ENCODE measurements at places on chromosomes 1 and 21. TPM values are rescaled to one million over a fixed set of nuclear protein-coding genes. Genes with fewer than 3 reads are reported as not detected.

- no peak for DNase-seq
Measured at GRCh38 chr1:87044840-87045239, 130.4 kb downstream of the HS2ST1 start.

DNA sequence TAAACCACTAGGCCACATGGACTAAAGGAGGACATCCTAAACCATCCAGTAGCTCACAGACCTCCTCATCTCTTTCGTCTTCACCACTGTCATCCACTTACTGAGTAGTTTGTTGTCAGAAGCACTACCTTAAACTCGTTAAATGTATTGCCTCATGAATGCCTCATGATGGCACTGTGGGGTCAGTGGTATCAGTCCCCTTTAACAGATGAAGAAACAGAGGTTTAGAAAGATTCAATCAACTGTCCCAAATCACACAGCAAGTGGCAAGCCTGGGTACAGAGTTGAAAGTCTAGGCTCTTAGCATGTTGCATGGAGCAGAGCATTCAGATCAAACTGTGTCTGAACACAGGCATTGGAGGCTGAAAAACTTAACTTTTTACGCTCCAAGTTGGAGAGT is 183.6 kb upstream of the KIAA0040 start:
- DNase-seq: no peak

- no peak for DNase-seq
Measured at GRCh38 chr1:35835398-35835797, 27.6 kb downstream of the AGO4 start.

DNA sequence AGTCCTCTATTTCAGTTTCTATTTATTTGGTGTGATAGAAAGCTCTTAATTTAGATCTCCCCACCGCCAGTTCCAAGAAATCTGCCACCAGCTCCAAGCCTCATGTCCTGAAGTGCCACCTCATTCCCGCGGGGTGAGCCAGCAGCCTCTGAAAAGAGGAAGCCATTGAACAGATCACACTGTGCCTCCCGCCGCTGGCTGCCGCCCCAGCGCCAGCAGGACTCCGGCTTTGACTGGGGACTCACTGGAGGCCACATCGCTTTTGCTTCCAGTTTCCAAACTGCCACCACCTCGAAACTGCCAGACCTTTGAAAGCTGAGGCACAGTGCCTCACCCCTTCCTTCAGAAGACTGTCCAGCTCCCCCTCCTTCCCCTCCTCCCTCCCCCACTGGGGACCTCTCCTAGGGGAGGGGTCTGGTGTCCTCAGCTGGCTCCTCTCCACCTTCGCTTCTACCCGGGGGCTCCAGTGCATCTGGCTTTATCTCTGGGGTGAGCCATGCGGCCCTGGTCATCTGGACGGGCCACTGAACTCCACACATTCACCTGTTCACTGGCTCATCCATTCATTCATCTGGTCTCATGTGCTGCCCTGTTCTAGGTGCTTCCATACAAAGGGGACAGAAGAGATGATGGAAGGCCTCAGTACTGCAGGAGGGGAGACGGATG is 58.9 kb downstream of the VPS26C start:
- no peak for DNase-seq

GRCh38 chr1:174160603-174161002 is 1.3 kb downstream of the RABGAP1L start:
- no peak for DNase-seq

DNA sequence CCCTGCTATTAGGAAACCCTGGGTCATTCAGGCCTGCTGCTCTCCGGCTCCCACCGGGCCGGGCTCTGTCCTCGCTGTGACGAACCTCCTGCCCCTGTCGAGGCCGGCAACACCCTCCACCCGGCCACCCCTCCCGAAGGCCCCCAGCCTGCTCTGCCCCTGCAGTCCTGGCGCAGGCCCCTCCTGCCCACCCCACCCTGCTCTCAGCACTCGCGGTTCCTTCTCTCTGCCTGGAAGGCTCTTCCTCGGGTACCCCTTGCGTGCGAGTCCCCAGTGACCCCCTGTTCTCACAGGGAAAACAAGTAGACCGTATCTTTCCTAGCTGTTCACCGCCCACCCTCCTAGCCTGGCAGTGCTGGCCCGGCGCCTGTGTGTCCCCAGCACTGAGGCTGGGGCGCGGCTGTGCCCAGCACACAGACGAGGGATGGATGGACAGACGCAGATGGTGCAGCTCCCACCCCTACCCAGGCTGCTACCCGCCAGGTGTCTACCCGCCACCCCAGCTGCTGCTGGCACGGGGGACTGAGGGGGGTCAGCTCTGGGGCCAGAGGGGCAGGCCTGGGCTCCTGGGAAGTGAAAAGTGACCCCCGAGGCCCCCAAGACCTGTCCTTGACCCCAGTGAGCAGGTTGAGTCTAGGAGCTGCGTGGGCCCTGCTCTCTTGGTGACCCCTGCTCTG is 3.1 kb upstream of the VWA1 start:
- no peak for DNase-seq

DNA sequence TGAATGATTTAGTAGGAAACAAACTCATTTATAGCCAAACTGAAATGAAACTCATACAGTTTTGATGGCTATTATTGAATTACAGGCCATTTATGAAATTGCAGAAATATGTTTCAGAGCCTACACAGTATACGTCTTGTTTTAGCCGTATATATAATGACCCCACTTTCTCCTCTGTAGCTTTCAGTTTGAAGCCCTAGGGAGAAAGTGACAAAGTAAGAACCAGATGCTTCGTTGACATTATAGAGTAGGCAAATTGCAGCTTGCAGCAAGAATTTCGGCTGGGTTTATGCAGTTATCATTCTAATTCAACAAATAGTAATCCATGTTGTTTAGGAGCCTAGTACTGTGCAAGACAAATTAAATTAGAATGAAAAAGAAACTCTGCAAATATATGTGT is 836.3 kb upstream of the ADGRL4 start:
- no peak for DNase-seq

GRCh38 chr21:16533692-16534407 is 804.1 kb downstream of the USP25 start:
- DNase-seq: no peak

DNA sequence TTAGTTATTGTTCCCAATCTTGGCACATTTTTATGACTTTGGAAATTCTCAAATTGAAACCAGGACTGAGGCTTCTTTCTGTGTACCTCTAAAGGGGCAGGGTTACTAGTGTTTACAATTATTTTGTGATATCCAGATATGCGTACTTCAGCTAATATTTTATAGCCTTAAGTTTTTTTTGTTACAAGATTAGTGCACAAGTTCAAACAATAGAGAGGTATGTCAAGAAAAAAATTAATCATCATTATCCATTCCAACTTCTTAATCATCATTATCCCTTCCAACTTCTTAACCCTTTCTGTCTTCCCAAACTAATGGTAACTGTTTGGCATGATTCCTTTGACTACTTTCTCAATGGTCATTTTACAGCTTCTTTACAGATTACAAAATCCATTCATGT is 272.9 kb upstream of the C1orf105 start:
- no peak for DNase-seq

GRCh38 chr1:56901716-56902115 is 47.1 kb downstream of the C8A start:
- DNase-seq: no peak

- DNase-seq: no peak
Measured at GRCh38 chr1:64920941-64921589, 45.3 kb downstream of the JAK1 start.

DNA sequence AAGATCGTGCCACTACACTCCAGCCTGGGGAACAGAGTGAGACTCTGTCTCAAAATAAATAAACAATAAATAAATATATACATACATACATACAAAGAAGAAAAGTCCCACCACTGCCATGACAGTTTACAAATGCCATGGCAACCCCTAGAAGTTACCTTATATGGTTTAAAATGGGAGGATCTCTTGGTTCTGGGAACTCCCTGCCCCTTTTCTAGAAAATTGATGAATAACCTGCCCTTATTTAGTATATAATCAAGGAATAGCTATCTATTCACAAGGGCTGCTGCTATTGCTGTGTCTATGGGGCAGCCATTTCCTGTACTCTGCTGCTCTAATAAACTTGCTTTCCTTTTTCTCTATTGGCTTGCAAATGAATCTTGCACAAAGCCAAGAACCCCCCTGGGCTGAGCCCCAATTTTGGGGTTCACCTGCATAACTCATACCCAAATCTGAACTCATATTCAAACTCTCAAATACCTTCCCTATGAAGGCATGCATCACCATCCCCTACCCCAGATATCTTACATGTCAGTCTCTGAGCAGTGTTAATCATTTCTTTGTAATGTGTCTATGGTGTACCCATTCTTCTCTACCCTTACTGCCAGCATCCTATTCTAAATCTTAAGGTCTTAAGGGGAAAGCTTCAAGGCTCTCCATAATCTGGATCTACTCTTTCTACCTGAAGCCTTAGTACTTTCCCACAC is 9.0 kb downstream of the GON4L start:
- no peak for DNase-seq

DNA sequence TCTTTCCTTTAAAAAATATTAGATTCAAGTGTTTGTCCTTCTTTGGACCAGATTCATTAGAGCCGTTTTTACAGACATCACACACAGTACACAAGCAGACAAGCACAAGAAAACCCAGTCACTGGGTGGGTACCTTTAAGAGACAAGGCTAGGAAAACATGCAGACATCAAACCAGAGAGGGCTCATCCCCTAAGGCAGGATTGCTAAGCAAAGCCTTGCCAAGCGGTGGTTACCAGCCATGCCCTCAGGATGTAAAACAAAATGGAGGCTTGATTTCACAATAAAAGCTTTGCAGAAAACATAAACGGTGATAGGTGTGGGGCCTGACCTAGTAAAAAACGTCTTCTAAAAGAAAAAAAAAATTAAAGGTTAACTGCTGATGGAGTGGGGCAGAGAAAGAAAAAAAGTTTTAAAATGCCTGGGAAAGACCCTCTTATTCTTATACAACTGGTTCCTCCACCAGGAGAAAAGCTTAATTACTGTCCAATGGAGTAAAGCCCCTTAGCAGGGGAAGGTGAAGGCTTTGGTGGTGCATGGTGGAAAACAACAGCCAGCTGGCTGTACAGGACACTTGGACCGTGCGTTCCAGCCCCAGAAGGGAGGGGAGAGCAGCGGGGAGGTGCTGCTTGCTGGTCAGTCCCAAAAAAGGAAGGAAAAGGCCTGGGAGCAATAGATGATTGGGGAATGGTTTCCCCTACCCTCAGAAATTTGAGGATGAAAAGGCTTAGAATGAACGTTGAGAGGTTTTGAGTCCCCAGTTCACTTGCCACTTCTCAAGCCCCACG is 30.4 kb upstream of the FMO1 start:
- no peak for DNase-seq

- no peak for DNase-seq
Measured at GRCh38 chr1:61090546-61091202, 8.3 kb downstream of the NFIA start.

GRCh38 chr1:61210435-61211154 is 128.2 kb downstream of the NFIA start:
- no peak for DNase-seq

- no peak for DNase-seq
Measured at GRCh38 chr1:92476071-92476631, 10.6 kb downstream of the GFI1 start.

DNA sequence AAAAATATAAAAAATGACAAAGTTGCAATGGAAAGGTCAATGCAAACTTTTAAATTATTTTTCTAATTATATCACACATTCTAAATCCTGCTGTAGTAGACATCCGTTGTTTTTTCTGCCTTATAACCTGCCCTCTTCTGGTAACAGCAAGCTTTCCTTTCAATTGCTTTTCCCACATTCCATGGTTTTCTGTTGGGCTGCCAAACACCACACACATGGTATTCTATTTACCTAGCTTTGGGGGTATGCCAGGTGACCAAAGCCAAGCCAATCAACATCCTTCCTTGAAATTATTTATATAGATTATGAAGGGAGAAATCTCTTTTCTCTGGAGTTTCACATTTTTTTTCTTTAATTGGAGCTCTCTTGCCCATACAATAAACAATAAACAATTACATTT is 3.4 kb upstream of the LAMC1 start:
- no peak for DNase-seq

DNA sequence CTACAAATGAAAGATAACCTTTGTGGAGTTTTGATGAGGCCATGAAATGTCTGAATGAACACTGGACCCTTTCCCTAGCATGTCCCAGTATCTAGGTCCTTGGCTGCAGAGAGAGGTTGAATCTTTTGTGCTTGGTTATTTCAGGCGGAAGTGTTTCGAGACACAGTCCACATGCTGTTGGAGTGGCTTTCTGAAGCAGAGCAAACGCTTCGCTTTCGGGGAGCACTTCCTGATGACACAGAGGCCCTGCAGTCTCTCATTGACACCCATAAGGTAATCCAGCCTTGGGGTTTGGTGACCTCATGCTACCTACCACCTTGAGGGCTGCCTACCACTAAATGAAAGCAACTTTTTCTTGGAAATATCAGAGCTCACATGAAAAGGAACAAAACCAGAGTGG is 38.9 kb upstream of the BMP8A start:
- no peak for DNase-seq

DNA sequence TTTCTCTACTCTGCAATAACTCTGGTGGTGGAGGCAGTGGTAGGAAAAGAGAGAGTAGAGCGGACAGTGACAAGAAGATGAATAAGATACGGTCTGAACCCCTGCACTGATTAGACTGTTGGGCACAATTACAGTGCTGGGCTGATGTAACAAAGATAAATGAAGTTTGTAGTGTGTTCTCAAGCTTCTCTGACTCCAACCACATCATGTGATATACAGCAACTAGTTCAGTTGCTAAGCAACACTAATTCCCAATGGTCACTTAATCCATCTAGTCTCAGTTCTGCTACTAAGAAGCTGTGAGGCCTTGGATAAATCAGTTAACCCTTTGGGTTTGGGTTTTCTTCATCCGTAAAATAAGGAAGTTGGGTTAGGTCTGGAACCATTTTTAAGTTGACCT is 17.3 kb downstream of the DDR2 start:
- DNase-seq: no peak

GRCh38 chr1:109959632-109959973 is 25.0 kb upstream of the AHCYL1 start:
- no peak for DNase-seq

DNA sequence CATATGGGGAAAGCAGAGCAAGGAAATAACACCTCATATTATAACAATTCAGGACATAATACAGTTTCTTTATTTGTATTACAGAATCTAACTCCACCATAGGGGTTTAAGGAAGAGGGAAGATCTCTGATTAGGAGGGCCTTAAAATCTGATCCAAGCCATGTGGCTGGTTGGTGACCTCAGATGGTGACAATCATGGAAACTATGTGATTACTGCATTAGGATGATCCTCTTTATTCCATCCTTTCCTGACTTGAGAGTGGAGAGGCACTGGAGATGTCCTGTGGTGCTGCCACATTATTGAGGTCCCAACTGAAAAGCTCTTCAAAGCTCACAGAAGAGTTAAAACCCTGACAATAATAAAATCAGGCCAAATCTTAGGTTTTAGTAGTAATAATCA is 168.1 kb upstream of the BEND5 start:
- DNase-seq: no peak

- no peak for DNase-seq
Measured at GRCh38 chr1:80349218-80349617, 1342.7 kb upstream of the ADGRL4 start.

- DNase-seq: no peak
Measured at GRCh38 chr1:26702680-26703038, 6.8 kb downstream of the ARID1A start.

Gene PRDM15
- 11.0 TPM for total RNA-seq

Gene C1orf226
- 4.6 TPM for total RNA-seq

Gene VHLL
- not detected for total RNA-seq

Gene OVAAL
- total RNA-seq: not detected

Gene AK5
- 0.88 TPM for total RNA-seq

Gene WNT3A
- not detected for total RNA-seq

Gene LCE3D
- not detected for total RNA-seq

Gene HSF2BP
- 5.7 TPM for total RNA-seq

Gene RGS13
- not detected for total RNA-seq

Gene NEGR1
- total RNA-seq: 36.5 TPM

Gene OPRD1
- not detected for total RNA-seq

Gene CELSR2
- total RNA-seq: 8.7 TPM

All from uterus (tissue), 4 donors.